Activated gamma-delta T cell treated with anti-CD3 and anti-CD28 coated beads, Interleukin-2, amount 50 U/mL, for 16 hours (primary cell): ENCODE measurements at places on chromosomes 4 and X.

GRCh38 chr4:145176641-145177432, 3.6 kb downstream of the OTUD4 start:
- no peak for DNase-seq

DNA sequence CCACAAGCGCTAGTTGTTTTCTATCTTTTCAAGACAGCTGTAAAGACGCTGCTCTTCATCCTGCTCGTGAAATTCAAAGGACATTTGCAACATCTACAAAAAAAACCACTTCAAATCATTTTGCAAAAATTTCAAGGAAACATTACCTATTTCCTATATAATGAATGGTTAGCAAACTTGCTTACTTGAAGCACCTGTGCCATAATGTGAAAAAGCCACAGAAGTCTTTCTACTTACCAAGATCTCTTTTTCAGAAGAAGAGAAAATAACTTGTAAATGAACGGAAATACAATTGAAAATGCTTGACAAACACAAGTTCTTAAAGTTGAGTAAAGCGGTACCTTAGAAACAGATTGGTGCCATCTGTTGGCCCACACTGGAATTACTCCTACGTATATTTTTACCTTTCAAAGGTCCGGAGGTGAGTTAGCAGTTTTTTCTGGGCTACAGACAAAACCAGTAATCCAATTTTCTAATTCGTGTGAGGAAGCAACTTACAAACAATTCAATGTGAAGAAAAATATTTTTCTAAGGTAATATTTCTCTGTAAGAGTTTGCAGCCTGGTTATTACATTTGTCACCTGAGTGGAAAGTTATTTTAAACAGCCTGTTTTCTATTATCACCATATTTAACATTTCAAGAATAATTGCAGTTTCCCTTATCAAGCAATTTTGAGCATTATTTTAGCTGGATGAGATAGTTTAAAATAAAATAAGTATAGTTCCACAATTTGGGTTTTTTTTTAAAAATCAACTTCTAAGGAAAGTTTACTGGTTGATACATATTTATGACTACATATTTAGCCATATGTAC, at the start of gene TLR6:
Gene TLR6 (minus strand): TSS at position 294 of the 814 bp plus-strand sequence. CDS start 27,344 bp downstream, outside the sequence.
- DNase-seq, result peak; percentile 59

DNA sequence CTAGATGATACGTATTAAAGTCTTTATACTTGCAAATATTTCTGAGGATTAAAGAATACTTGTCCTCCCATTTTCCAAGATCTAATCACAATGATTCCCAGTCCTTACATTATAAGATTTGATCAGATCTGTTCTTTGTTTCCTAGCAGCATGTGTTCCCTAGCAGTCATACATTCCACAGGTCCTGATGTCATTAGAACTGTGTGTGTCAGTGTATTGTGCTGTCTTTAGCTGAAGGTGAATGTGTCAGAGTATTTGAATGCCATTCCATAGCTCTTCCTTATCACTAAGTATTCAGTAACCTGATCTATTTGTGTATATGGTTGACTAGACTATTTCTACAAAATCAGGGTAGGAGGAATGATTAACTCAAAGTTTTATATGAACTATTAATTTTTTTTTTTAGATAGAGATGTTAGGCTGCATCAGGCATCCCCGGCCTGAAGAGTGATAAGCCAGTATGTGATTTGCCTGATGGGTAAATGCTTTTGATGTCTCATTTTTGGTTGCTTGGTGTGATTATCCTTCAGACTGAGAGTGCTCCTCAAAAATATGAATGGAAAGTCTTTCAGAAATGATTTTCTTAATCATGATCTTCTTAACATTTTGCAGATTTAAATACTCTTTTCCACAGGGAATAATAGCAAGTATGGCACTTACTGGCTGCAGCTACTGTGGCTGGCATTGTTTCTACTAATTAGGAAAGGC, 4.4 kb downstream of the ADGRL3 start:
- no peak for DNase-seq

GRCh38 chrX:112120721-112121120, 38.1 kb upstream of the TRPC5 start:
- DNase-seq, result no peak

GRCh38 chrX:118211891-118212816, 95.5 kb upstream of the KLHL13 start:
- DNase-seq, result no peak

GRCh38 chr4:38489924-38490639, 173.9 kb upstream of the KLF3 start:
- DNase-seq, result no peak

- no peak for DNase-seq
Observed at GRCh38 chr4:123878976-123879375, 482.4 kb downstream of the SPRY1 start.

DNA sequence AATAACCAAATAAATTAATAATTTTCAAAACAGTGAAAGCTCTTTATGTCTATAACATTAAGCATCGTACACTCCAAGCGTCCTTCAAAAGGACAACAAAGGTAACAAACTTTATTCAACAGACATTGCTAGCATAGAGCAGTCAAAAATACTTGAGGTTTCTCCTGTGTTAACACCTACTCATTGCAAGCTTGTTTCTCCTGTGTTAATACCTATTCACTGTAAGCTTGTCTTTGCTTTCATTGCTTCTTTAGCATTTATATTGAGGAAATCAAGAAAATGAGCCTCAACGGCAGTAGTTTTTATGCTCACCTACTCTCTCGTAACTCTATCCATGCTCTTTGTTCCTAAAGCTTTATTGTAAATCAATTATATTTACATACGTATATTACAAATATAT, 3.5 kb downstream of the SPOCK3 start:
- no peak for DNase-seq

DNA sequence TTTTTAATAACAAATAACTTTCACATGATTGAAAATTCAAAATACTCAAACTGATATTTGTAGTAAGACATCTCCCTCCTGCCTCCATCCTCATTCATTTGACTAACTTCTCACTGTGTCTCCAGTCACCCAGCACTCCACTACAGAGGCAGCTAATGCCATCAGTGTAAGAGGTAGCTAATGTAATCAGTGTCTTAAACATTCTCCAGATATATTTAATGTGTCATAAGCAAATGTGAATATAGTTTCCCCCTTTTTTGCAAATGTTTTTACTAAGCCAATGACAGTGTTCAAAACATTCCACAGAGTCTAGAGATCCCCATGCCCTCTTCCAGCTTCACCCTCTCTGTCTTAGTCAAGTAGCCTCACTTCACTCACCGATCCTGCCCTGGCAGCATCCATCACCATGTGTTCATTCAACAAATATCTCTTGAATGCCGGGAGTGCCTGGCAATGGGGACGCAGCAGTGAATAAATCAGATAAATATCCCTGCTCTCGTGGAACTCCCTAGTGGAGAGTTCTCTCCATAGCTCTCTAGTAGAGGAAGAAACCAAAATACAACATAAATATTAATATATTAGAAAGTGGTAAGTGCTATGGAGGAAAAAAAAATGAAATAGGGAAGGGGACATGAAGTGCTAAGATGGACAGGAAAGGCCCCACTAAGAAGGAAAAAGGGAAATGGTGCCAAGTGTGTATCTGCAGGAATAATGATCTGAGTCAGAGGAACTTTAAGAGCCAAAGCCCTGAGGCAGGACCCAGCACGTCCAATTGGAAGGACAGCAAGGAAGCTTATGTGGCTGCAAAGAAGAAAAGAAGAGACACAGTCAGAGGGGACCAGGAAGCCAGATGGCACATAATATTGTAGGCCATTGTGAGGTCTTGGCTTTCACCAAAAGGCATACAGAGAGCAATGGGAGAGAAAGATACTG, 18.7 kb downstream of the SCFD2 start:
- DNase-seq, result no peak

GRCh38 chr4:65193985-65194384, 476.3 kb downstream of the EPHA5 start:
- no peak for DNase-seq

- DNase-seq, result no peak
Observed at GRCh38 chr4:95619525-95620443, 71.0 kb upstream of the UNC5C start.

- DNase-seq, result no peak
Observed at GRCh38 chr4:88187766-88188165, 29.3 kb upstream of the ABCG2 start.

- DNase-seq, result no peak
Observed at GRCh38 chrX:31443654-31444053, 371.8 kb upstream of the FTHL17 start.

DNA sequence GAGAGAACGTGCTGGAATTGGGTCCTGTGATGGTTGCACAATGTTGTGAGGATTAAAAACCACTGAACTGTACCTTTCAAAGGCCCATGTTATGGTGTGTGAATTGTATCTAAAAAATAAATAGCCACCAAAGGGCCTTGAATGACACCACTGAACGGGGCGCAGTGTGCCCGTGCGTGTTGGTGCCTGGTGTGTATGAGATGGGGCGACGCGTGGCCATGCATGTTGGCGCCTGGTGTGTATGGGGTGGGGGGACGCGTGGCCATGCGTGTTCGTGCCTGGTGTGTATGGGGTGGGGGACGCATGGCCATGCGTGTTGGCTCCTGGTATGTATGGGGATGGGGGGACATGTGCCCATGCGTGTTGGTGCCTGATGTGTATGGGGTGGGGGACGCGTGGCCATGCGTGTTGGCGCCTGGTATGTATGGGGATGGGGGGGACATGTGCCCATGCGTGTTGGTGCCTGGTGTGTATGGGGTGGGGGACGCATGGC, 66.6 kb upstream of the HELT start:
- no peak for DNase-seq

GRCh38 chrX:9340598-9341290, 124.1 kb upstream of the TBL1X start:
- peak; percentile 19 for DNase-seq

- no peak for DNase-seq
Observed at GRCh38 chrX:134600714-134601113, 57.6 kb downstream of the PLAC1 start.

DNA sequence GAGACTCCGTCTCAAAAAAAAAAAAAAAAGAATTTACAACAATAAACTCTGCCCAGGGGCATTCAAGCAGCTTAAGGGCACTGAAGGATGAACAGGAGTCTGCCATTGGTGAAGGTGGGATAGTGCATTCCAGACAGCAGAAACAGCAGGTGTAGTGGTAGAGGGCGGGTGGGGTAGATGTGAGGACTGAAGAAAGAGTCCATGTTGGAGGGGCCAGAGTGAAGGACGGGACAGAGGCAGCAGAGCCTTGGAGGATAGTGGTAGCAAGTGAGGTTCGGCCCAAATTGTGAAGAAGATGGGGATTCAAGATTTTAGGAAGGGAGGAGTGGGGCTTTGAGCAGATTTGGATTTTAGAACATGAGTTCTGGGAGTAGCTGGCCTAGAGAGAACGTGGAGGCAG, 75.7 kb downstream of the MED28 start:
- DNase-seq, result no peak

- no peak for DNase-seq
Observed at GRCh38 chr4:113170805-113171468, 121.5 kb downstream of the ANK2 start.

- no peak for DNase-seq
Observed at GRCh38 chr4:177367336-177367735, 57.7 kb downstream of the NEIL3 start.

DNA sequence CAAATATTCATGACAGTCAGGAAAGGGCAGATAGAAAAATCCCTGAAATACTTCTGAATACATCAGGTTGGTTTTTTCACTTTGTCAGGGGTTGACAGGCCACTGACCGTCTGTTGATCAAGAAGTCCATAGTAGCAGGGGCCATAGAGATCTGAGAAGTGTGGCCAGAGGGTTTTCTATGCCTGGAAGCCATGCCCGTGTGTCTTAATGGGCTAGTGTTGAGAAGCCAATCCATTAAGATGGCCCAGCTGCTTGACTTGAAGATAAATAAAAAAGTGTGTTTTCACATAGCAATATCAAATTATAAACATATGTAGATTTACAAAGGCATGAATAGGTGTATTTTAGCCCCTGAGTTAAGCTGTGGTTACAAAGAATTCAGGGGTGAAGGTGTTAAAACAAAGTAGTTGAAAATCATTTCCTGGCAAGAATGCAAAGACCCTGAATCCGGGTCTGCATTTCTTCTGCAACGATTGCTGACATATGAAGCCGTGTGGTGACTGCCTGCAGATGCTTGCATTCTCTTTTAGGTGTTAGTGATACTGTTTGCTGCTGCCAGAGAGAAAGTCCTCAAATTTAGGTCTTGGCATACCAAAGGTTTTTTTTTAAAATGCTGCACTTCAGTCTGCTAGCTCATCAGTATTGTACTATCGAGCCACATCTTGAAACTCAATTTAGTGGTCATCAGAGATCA, 9.3 kb upstream of the LIMCH1 start:
- no peak for DNase-seq

- no peak for DNase-seq
Observed at GRCh38 chrX:115324194-115324593, 34.7 kb downstream of the LUZP4 start.

DNA sequence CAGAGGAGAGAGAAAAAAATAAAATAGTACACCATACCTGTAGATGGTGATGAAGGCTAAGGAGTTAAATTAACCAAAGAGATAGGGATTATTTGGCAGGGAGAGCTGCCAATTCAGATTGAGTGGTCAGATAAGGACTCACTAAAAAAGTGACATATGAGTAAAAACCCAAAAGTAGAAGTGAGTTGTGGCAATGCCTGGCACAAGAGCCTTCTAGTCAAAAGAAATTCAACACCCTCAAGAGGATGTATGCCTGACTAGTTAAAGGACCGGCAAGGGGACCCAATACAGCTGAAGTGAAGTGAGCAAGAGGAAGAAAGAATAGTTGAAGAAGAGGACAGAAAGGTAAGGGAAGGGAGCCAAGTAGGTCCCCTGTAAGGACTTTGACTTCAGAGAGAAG, 34.9 kb downstream of the ELF2 start:
- no peak for DNase-seq

DNA sequence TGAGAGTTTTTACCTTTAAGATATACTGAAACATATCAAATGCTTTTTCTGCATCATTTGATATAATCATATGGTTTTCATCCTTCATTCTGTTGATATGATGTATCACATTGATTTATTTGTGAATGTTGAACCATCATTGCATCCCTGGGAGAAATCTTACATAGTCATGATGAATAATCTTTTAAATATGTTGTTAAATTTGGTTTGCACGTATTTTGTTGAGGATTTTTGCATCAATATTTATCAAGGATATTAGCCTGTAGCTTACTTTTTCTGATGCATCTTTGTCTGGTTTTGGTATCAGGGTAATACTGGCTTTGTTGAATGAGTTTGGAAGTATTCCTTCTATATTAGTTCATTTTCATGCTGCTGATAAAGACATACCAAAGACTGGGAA, 541.4 kb downstream of the TLL1 start:
- no peak for DNase-seq

DNA sequence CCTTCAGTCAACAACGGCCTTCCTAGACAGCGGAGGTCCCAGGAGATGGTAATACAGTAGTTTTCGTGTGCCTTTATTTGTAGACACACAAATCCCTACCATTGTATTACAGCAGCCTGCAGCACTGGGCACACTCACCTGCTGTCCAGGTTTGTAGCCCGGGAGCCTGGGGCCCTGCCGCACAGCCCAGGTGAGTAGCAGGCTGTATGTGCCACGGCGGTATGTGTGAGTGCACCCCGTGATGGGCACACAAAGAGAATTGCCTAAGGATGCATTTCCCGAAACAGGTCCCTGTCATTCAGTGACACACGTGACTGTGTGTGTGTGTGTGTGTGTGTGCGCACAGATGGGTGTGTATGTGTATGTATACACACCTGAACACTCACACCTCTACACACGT, 8.1 kb upstream of the SLC25A6 start:
- no peak for DNase-seq

- DNase-seq, result no peak
Observed at GRCh38 chr4:88429401-88429800, 27.5 kb upstream of the HERC5 start.
